Cardiac fibroblast (primary cell): ENCODE measurements at places on chromosomes 7 and 10.
A peak's percentile ranks its signal among the peaks of the same experiment; 100 is the strongest.

DNA sequence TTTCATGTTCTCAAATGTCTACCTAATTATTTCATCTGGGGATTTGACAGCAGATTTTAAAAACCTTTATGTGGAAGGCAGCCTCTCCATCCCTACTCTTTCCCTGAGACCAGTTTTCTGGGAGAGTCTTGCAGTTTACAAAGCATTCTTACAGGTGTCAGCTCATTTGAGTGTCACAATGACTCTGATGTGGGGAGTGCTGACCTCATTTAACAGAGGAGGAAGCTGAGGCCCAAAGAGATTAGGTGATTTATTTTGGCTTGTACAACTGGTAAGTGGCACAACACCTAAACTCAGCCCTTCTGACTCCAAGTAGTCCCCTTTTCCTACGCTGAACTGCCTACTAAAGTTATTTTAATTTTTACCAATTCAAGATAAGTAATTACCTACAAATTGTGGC, 33.3 kb upstream of the MAT1A start:
- DNase-seq, result no peak

GRCh38 chr10:79222186-79222585, 125.1 kb upstream of the PPIF start:
- DNase-seq, result no peak

DNA sequence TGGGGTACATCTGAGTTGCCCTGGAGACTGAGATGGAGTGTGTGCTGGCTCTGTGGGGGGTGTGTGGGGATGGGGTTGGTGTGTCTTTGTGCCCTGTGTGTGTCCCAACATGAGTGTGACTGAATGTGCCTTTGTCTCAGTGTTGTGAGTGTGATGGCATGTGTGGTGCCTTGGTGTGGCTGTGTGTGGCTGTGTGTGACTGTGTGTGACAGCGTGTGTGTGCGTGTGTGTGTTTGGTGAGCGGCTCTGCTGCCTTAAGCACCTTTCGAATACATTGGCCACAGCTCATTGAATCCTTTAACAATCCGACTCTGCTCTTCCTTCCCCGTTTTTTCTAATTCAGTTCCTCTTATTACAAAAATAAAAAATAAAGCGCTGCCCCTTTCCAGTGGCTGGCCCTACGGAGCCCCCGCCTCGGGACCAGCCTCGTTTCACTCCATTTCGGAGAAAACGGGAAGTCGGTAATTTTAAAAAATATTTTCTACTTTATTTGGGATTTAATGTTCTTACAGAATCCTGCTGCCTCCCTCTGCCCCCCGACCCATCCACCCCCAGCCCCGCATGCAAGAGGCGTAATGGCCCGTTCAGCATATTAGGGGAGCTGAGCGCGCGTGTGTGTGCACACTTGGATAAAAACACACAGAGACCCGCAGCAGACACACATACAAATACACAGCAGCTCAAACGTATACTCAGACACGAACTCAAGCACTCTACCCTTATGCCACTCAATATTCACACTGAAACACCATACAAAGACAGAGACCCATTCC, 35.5 kb downstream of the HIF1AN start:
- no peak for DNase-seq

GRCh38 chr7:142478479-142479220, 220.8 kb upstream of the PRSS58 start:
- peak; percentile 65 for DNase-seq

- no peak for DNase-seq
Measured at GRCh38 chr10:89256962-89257361, 5.4 kb upstream of the LIPA start.

DNA sequence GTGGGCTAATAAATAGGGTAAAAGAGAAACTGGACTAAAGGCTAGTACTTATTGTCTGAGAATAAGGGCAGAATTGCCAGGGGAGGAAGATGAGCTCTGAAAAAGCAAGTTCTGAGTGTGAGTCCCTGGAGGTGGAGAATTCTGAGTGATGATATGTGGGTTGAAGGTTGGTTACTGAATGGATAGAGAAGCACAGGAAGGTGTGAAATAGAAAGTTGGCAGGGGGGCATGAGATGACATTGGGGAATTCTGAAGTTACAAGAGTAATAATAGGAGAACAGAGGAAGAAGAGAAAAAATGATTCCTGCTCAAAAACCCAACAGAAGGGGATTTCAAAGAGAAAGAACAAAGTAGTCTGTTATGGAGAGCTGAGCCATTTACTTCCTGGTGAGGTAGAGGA, 76.9 kb downstream of the PRKCQ start:
- DNase-seq, result no peak

DNA sequence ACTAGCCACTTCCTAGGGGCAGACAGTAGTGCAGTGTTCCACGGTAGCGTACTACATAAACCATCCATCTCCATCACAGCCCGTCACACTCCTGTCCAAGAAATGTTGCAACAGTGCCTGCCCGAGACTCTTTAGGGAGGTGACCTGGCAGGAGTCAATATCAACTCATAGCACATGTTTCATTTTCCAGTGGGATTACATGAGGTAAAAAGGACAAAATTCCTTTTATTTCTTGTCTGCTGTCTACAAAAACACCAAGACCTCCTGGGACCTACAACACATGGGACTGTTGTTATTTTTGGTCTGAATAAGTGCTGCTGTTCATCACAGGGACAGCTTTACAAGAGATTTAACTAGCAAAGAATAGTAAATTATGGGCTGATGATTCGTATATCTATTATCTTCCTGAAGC, 99.9 kb downstream of the MPP7 start:
- DNase-seq, result no peak

DNA sequence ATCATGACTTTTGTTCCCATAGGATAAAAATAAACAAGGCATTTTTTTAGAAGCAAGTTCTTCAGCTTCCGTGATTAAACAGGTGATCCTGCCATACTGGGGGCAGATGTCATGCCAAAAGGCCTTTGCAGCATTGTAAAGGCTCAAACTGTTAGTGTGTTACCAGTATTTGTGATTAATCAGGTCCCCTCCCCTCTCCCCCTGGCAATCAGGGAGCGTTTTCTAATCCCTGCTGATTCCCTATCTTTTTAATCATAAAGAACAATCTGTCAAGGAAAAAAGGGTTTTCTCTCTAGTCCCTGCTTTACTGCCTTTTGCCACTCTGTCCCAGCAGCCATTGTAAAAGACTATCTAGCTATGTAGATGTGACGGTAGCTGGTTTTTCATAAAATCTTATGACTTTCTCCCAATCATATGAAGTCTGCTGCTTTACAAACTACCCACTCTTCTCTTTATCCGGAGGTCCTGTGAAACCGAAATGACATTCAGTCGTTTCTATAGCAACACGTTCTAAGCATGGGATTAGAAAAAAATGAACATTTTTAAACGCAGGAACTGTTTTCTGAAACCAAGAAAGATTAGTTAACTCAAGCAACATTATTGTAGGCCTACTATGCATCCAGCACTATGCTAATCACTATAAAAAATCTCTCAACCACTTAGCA, 210.9 kb downstream of the RNLS start:
- DNase-seq, result no peak

GRCh38 chr10:130003787-130004613, 39.9 kb upstream of the EBF3 start:
- no peak for DNase-seq

DNA sequence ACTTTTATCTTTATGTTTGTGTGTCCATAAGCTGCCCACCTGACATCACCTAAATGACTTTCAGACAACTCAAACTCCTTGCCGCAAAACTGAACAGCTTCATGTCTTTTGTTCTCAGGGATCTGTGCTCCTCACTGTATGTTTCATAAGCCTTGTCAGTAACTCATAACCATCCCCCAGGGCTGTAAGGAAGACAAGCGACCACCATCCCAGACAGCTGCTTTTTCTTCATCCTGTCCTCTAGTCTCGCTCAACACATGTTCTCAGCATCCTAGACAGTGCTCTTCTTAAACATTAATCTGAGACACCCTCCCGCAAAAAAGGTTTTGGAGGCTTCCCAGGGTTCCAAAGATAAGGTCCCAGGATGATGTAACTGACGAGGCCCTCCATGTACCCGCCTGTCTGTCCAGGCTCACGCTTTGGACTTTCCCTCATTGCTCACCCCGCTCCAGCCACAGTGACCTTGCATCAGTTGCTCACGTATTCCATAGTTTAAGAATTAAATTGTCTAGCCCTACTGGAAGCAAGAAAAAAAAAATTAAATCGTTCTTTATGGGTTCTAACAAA, 69.8 kb downstream of the MAP3K8 start:
- DNase-seq, result peak; percentile 62

DNA sequence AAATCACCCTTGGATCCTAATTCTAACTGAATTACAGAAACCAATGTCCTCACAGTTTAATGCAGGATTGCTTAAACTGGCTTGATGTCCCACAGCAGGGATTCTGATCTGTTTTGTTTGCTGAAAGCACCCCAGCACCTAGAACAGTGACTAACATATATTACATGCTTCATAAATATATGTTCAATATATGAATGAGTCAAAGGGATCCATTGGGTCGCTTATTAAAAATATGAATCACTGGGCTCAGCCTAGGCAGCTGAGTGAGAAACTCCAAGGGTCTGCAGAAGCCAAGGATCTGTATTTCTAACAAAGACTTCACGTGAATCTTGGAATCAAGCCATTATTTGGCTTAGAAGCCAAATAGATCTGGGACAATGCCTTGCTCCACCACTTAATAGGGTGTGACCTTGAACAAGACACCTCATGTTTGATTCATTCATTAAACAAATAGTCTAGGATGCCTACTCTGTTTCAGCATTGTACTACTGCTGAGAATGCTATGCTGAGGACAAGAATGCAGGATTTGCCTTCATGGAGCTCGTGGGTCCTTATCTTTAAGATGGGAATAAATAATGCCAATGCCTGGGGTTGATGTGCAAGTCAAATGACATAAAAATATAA, 103.4 kb upstream of the DLX6 start:
- DNase-seq, result no peak

DNA sequence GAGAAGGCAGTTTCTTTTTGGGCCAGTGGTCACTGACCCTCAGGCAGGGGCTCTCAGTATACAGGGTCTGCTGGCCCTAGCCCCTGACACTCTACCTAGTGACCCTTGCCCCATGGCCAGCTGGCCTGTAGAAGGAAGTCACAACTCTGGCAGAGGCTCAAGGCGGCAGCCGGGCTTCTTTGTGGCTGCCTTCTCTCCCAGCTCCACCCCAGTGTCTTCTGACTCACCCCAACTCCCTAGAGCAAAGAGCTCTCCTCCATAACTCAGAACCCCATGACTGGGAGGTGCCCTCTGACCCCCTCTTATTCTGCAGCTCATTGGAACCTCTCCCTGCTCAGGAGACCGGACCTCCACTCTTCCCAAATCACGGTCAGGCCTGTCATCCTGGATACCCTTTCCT, 358.2 kb downstream of the FGFR2 start:
- DNase-seq, result no peak

DNA sequence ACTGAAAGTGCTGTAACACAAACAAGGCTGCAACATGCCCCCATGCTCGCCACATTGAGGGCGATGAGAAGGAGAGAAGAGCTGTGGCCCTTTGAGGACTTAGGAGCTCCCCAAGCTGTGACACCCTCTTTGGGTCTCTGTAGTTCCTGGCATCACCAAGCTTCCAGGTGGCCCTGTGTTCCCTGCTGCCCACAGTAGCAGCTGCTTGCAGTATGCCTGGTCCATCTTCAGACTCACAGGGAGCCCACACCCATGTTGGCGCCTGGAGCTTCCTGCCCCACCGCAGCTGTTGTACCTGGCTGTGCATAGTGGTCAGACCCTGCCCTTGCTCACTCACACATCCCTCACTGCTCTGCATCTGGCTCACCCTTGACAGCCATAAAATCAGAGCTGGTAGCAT, 401.2 kb upstream of the NRG3 start:
- DNase-seq, result no peak

- DNase-seq, result no peak
Measured at GRCh38 chr10:44883593-44884331, 27.4 kb upstream of the TMEM72 start.

DNA sequence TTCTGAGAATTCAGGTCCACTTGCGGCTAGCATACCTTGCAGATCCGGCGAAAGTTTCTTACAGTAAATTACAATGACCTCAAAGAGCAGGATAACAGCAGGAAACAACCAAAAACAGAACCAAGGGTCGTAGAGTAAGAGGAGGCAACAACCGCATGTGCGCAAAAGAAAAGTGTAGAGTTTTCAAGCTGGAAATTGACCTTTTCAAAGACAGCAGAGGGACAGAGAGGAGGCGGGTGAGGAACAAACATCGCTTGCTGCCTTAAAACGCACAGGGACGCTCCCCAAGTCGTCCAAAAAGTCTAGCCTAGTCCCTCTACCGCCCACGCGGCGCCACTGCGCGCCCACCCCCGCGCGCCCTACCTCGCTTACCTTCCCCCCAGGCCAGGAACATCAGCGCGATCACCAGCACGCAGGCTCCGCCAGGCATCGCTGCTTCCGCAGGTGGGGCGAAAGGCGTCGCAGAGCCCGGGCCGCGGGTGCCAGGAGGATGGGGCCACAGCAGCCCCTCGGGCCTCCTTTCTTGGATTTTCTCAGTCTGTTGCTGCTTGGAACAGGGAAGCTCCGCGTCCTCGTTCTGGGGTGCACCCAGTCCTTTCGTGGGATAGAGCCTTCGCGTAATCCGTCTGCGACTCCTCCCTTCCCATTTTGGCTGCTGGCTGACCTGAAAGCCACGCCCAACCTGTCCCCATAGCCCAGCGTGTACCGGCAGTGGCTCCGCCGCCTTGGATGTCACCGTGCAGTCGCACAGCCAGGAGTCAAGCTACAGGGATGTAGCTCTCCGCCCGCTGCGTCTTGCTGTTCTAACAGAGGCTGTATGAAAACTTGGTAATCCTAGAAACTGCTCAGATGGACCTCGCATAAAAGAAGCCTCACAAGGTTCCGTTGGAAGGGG, at the start of gene VWDE:
Gene VWDE (minus strand): TSS at position 579 of the 895 bp plus-strand sequence. CDS start 149 bp downstream, at position 430.
- DNase-seq, result peak; percentile 2

GRCh38 chr7:143271240-143271639, 8.0 kb downstream of the GSTK1 start:
- DNase-seq, result no peak

- DNase-seq, result peak; percentile 69
Measured at GRCh38 chr7:6271060-6271658, 1.3 kb downstream of the CYTH3 start.

GRCh38 chr7:125773113-125773785, 843.6 kb upstream of the POT1 start:
- DNase-seq, result no peak

GRCh38 chr7:7652798-7653540, 12.4 kb downstream of the UMAD1 start:
- no peak for DNase-seq

DNA sequence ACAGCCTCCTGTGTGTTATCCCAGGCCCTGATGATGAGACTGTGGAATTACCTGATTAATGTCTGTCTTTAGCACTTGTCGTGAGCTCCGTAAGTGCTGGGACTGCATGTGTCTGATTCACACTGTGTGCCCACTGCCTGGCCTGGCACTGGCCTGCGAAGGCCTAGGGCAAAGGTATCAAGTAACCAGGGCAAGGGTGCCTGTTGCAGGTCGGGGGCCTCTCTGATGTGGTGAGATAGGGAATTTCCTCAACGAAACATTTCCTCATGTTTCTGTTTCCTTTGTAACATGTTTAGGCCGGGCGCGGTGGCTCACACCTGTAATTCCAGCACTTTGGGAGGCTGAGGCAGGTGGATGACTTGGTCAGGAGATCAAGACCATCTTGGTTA, 50.4 kb downstream of the LHPP start:
- DNase-seq, result no peak

- DNase-seq, result no peak
Measured at GRCh38 chr7:12136523-12136922, 74.6 kb upstream of the TMEM106B start.

- DNase-seq, result no peak
Measured at GRCh38 chr7:115195208-115195607, 273.3 kb downstream of the MDFIC start.
